ENCODE measurements at places on chromosomes 5 and 9.

GRCh38 chr5:1966461-1966860, 83.7 kb upstream of the IRX4 start:
- no peak for DNase-seq

DNA sequence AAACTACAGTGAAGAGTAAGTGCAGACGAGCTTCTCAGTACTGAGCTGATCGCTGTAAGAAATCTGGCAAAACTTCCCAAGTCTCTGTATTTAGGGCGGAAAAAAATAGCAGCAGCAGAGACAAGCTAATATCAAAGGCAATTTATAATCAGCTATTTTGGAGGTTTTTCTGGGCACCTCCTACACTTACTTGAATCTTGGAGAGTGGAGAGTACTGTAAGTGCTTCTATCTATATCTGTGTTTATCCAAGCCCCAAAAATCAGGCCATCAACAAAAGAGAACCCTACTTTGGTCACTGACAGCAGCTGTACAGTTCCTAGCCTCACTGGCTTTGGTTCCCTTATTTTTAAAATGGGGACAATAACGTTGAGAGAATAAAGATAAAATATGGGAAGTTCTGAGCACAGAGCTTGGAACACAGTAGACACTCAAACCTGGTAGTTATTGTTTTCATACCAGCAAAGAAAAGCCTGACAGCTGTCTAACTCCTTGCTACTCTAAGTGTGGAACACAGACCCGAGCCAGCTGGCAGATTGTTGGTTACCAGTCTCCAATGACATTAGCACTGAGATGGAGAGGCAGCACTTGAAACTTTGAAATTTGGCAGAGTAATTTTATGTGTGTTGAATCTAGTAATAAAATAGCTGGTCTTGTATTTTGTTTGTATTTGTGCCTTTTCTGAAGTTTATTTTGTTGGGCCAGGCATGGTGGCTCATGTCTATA, 96.0 kb upstream of the SLC28A3 start:
- no peak for DNase-seq

DNA sequence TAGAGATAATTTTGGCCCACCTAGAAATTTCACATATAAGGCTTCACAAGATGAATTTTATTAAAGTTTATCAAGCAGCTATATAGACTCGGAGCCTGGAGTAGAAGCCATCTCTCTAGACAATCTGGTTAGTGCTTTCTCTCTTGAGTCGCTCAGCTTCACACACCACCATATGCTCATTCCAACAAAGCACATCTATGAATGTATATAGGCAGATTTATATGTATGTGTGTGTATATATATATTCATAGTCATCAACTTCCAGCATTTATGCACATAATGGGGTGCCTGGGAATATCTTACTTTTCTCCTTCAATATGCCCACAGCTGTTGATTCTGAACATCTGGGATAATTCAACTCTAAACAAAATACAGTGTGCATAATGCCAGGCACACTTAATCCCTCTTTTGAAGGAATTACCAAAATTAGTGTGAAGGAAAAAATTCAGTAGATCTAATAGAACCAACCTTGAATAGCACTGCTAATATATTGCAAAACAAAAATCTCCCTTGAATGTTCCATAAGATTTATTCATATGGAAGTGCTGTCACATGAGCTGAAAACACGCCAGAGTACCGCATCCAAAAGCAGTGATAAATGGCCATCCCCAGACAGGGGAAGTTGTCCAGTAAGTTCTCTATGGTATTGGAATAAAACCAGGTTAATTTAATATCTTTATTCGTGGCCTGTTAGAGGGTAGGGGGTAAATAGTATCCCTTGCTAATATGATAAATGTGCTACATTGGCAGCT, 56.0 kb upstream of the MOCS2 start:
- no peak for DNase-seq

- no peak for DNase-seq
Measured at GRCh38 chr5:8340739-8341344, 471.9 kb downstream of the MTRR start.

GRCh38 chr5:141692919-141693725, 11.1 kb upstream of the ARAP3 start:
- peak; percentile 56 for DNase-seq

GRCh38 chr5:10315201-10315600, 7.5 kb upstream of the CMBL start:
- DNase-seq = no peak

- no peak for DNase-seq
Measured at GRCh38 chr9:7320139-7320538, 479.4 kb downstream of the DMAC1 start.

DNA sequence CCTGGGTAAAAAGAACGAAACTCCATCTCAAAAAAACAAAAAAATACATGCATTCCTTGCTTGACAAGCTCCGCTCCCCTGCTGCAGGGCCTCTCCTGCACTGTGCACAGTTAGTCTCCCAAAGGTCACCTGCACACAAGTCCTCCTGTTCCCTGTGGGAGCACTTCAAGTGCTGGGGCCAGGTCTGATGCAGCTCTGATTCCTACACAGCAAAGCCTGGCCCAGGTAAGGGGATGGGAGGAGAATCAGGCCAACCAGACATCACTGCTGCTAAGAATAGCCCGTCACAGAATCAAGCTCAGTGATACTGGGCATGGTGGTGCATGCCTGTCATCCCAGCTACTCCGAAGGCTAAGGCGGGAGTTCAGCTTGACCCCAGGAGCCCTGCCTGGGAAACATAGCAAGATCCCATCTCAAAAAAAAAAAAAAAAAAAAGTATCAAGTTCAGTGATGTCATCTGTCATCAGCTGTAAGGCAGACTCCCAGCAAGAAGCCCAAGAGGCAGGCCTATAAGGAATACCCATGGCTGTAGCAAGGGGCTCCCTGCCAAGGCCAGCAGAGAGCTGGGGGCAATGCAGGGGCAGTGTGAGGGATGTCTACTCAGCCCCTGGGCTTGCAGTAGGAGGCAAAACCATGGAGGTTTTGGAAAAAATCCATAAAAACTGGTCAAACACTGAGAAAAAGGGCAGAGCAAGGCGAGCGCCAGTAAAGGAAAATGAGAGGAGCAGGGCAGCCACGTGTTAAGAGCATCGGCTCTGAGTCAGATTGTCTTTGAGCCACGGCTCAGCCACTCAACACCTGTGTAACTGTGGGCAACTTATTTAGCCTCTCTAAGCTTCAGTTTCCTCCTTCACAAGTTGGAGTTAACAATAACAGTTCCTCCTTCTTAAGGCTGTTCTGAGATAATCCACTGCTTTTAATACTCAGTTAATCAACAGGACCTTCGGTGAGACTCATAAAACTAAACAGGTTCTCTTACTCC, 3.2 kb downstream of the TPM2 start:
- DNase-seq = no peak

All from activated CD4-positive, alpha-beta T cell treated with anti-CD3 and anti-CD28 coated beads for 1 hour (primary cell).